Stimulated activated CD8-positive, alpha-beta memory T cell treated with anti-CD3 and anti-CD28 coated beads, Interleukin-4, amount 100 ng/mL, for 48 hours (primary cell): ENCODE measurements at places on chromosomes 1 and 21.

DNA sequence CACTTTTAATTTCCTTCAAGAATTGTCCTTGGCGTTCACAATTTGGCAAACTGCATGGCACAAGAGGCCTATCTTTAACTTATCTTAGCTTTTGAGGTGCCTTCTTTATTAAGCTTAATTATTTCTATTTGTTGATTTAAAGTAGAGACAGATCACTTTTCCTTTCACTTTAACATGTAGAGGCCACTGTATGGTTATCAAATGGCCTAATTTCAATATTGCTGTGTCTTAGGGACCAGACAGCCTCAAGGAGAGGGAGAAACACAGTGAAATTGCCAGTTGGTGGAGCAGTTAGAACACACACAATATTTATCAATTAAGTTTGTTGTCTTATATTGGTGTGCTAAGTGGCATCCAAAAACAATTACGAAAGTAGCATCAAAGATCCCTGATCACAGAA is 1013.9 kb downstream of the KCNT2 start:
- DNase-seq = no peak

DNA sequence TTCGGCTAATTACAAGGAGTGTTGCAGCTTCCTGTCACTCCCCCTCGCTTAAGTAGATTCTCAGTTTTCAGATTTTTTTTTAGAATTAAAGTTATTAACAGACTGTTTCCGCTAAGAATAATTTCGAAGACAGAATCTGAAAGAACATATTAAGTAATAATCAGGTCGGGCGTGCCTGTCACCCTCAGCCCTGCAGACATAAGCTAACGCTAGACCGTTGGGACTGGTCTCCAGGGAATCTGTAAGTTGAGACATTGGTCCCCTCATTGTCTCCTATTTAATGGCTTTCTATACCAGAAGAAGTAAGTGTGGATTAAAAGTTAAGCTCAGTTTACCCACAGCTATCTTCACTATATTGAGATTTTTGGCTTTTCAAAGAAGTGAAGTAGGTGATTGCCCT is 14.5 kb downstream of the NMNAT1 start:
- DNase-seq = no peak

DNA sequence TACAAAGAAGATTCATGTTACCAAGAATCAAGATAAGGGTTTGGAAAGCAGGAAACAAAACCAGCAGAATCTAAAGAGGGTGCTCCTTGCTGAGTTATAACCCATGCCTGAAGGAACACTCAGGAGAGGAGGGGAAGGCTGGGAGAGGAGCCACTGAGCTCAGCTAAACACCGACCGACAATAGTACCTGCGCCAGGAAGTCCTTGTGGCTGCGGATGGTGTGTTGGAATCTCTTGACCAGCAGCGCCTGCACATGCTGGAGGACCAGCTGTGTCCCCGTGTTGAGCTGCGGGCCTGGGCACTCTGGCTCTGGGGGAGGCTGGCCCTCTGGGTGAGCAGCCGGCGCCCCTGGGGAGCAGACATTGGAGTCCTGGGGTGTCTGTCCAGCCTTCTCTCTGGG is 89.4 kb downstream of the ABCA4 start:
- DNase-seq = no peak

- DNase-seq = no peak
Measured at GRCh38 chr1:14959059-14959694, 194.4 kb upstream of the TMEM51 start.

- DNase-seq = no peak
Measured at GRCh38 chr1:30518186-30518585, 205.2 kb downstream of the MATN1 start.

- DNase-seq = peak; percentile 2
Measured at GRCh38 chr1:29650476-29650875, 414.2 kb downstream of the PTPRU start.

DNA sequence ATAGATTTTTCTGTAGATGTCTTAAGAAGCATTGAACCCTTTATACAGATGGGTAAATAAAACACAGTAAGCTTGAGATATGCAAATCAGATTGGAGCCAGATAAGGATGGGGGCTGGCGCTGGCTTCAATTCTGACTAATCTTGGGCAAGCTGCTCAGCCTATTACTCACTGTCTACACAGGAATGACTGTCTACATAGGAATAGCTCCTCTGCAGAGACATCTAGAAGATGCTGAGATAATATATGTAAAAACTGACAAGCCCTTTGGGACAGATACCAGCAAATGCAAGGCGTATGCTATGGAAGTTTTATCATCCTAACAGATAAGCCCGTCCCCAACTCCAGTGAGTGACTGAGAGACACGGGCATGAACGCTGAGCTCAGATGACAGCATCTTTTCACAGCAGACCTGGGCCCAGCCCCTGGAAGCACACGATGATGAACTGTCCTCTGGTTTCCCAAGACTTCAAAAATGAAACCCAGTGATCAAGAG is 1.7 kb downstream of the CLDN14 start:
- DNase-seq = peak; percentile 58

GRCh38 chr1:65830306-65830705 is 37.6 kb downstream of the PDE4B start:
- DNase-seq = no peak

GRCh38 chr1:231494439-231495110 is 33.9 kb upstream of the TSNAX start:
- no peak for DNase-seq

DNA sequence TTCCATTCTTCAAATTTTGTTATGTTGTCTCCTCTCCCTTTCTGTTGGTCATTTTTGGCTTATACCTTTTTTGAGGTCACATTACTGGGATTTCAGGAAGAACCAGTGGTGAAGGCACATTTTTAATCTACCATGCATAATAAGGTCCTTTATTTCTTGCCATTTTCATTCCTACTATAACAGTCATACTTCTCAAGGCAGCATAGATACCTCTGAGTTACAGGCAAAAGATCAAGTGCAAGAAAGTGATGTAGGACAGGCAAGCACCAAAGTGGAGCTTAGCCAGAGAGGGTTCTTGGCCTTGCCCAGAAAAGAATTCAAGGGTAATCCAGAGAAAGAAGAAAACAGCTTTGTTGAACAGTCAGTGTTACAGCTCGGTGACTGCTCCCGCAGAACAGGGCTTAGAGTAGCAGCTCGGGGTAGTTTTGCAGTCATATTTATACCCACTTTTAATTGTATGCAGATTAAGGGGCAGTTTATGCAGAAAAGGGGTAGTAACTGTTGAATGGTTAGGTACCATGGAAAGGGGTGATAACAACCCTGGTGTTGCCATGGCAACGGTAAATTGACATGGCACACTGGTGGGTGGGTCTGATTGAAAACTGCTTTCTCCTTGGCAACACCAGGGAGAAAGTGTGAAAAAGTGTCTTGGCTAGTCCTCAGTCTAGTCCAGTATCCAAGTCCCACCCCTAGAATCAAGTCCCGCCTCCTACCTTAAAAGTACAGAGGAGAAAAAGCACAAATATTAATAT is 39.6 kb upstream of the DOCK7 start:
- no peak for DNase-seq
